ENCODE measurements at places on chromosomes 7 and 10. TPM values are rescaled to one million over a fixed set of nuclear protein-coding genes. Genes with fewer than 3 reads are reported as not detected.

Gene AKR1C2
- 22.7 TPM for total RNA-seq

Gene REEP3
- total RNA-seq = 23.0 TPM

Gene PNLIP
- not detected for total RNA-seq

- DNase-seq = no peak
Measured at GRCh38 chr7:55478700-55479099, 93.6 kb downstream of the VOPP1 start.

- no peak for DNase-seq
Measured at GRCh38 chr10:101670635-101671034, 24.3 kb downstream of the FBXW4 start.

- no peak for DNase-seq
Measured at GRCh38 chr10:108454224-108454623, 1289.7 kb upstream of the SORCS1 start.

- DNase-seq = no peak
Measured at GRCh38 chr10:126004752-126005151, 108.4 kb downstream of the FANK1 start.

DNA sequence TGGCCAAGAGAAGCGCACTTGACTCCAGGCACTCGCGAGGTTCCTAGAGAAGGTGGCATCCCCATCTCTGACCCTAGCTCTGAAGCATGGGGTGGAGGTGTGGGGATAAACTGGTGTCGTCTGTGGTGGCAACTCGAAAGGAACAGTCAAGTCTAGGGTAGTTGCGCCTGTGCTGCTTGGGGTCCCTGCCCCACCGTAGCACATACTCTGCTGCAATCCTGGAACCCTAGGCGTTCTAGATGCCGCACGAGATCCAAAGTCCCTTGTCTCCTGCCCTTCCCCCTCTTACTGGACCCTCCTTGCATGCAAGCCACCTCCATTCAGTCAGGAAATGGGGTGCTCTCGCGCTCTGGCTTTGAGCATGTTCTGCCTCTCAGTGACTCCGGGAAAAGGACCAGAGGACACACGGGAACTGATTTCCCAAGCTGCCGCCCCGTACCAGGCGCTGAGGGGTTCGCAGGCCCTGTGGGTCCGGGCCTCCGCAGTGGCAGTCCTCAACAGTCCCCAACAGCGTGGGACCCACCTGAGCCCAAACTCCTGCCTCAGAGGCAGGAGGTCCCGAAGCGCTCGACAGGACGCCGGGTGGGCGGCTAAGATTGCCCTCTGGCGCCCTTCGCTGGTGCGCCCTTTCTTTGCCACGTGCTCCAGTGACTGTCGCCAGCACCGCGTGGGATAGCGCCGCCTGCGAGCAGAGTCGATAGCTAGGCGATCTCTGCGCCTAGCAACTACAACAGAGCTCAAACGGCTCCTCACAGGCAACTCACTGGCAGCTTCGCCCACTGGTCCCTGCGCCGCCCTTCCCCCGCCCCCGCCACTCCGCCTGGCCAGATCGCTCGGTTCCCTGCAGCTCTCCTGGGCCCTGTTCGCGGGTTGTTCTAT is 452.0 kb downstream of the REEP3 start:
- no peak for DNase-seq
